ENCODE measurements at places on chromosomes 7 and 10.
A peak's percentile ranks its signal among the peaks of the same experiment; 100 is the strongest.

GRCh38 chr7:134639061-134639460, 7.6 kb upstream of the BPGM start:
- DNase-seq = no peak

- DNase-seq = peak; percentile 26
These were observed 20.7 kb downstream of the PDIA4 start for GRCh38 chr7:149007611-149008010.

GRCh38 chr7:43692582-43693373, 36.5 kb downstream of the COA1 start:
- DNase-seq = no peak

GRCh38 chr7:112080441-112080840, 125.8 kb downstream of the DOCK4 start:
- peak; percentile 94 for DNase-seq

DNA sequence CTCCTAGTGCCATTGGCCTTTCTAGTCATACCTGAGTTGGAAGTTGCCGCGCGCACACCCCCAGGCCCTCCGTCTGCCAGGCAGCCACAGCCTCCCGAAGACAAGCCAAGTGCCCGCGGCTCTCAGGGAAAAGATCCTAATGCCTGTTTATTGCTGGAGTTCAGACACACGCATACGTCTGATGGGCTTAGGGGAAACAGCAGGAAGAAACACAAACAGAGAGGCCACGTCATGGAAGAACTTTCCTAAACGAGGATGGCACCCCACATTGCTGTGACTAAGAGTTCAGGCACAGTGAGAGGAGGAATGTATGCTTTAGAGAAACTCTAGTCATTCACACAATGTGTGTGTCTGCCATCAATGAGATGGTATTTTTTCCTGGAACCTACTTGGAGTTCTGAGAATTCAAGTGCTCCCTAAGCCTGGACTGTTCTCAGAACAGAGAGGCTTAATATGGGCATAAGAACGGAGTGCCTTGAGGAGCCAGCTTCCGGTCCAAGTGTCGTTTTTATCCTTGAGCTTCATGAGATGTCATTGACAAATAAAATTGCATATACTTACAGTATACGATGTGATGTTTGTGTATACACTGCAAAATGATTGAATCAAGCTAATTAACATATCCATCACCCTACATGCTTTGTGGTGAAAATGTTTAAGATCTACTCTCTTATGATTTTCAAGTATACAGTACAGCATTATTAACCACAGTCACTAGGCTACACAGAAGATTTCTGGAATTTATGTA, 11.6 kb upstream of the RBP3 start:
- peak; percentile 86 for DNase-seq

DNA sequence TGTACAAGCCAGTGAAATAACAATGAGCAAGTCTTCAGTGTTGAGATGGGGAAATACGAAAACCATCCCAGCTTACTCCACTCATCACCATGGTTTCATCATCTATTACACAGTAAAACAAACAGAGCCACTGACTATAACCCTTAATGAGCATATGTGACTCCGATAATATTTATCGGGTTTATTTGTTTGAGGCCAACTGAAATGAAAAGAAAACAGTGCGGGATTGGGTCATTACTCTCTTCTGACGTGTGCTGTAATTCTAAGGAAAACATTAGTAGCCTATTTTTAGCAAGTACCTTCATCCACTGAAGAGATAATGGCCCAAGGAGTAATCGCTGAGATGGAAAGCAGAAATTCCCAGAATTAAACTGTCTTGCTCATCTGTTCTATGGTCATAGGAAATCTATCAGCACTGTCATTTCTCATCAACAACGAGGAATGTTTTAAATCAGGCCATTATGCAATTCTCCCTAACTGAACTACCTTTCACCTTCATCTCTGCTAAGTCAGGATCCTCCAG, 716.5 kb downstream of the INHBA start:
- DNase-seq = peak; percentile 95

DNA sequence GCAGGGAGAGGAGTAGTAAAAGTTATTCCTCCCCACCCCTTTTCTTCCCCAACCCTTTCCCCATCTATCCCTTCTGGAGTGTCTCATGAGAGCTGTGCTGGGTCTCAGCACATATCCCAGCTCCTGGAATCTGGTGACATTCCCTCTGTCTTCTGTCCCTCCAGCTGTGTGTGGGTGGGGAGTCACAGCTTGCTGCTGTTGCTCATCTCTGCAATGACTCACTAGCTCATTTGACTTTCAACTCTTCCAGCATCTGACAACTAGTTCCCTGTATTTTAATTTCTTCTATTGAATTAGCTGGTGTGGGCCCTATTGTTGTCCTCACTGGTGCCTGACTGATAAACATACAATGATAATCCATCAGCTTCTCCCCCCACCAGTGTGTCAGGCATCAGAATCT, 198.9 kb upstream of the AUTS2 start:
- peak; percentile 13 for DNase-seq

GRCh38 chr7:90777465-90777864, 181.3 kb downstream of the CDK14 start:
- DNase-seq = no peak

DNA sequence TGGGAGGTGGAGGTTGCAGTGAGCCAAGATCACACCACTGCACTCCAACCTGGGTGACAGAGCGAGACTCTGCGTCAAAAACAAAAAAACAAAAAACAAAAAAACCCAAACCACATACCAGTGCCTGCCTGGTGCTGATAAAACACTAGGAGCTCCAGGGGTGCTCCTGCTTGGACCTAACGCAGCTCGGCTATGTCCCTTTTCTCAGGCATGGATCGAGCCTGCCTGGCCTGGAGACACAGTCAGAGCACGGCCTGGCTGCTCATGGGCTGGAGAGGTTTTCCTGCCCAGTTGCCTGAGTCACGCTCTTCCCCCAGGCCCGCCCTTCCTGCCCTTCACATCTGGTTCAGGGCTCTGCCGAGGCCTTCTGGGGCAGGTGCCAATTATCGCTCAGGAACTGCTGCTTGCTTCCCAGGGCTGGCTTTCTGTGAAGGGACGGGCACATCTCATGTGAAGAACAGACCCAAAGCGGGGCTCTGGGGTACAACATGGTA, 12.6 kb upstream of the NPFFR1 start:
- peak; percentile 81 for DNase-seq

GRCh38 chr10:90842725-90843124, 15.1 kb downstream of the HTR7 start:
- no peak for DNase-seq

- DNase-seq = no peak
These were observed 197.3 kb downstream of the ETV1 start for GRCh38 chr7:13792208-13792607.

GRCh38 chr10:85925201-85925750, 441.3 kb downstream of the GRID1 start:
- no peak for DNase-seq

DNA sequence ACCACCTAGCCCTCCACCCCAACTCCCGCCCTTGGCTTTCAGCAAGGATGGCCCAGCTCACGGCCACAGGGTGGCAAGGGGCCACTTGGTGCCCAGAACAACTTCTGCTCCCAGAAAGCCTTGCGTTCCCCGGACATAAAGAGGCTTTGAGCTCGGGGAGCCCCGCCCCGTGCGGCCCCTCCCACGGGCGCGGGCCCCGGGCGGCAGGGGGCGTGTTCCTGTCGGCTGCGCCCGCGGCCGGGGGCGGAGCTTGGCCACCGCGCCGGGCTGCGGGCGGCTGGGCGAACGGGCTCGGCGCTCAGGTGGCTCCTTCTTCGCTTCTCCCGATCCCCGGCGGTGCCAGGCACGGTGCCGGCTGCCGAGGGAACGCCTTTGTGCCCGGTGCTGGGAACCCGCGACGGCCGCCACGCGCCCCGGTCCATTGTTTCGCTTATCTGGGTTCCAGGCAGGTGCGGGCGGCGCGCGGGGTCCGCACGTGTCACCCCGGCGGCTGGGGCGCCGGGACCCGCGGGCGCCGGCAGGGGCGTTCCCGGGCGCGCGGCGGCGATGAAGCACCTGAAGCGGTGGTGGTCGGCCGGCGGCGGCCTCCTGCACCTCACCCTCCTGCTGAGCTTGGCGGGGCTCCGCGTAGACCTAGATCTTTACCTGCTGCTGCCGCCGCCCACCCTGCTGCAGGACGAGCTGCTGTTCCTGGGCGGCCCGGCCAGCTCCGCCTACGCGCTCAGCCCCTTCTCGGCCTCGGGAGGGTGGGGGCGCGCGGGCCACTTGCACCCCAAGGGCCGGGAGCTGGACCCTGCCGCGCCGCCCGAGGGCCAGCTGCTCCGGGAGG, at the start of gene NFE2L3:
TSS of gene NFE2L3 (plus strand) at position 246 of the 829 bp plus-strand sequence. CDS start at position 547, 301 bp downstream.
- DNase-seq = peak; percentile 77

- no peak for DNase-seq
These were observed 53.8 kb downstream of the RBM17 start for GRCh38 chr10:6142644-6143043.

- no peak for DNase-seq
These were observed 283.8 kb downstream of the GATA3 start for GRCh38 chr10:8338177-8338766.

DNA sequence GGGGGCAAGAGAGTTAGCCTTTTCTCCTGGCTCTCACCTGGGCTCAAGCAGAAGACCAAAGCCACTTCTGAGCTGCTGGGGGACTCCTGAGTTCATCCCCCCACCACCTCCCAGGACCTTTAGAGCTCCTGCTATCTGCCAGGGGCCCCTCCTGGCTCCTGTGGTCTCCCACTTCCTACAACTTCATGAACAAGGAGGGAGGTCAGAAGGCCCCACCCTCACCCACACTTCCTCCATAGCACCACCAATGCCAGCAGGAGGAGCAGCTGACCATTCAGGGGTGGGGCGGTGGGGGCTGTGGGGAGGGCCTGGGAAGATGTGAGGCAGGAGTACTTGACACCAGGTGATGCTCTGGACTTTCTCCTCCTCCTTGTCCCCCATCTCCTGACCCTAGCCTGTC, 32.6 kb upstream of the ADCYAP1R1 start:
- DNase-seq = no peak

GRCh38 chr7:47335557-47336471, 246.1 kb downstream of the TNS3 start:
- DNase-seq = peak; percentile 42

DNA sequence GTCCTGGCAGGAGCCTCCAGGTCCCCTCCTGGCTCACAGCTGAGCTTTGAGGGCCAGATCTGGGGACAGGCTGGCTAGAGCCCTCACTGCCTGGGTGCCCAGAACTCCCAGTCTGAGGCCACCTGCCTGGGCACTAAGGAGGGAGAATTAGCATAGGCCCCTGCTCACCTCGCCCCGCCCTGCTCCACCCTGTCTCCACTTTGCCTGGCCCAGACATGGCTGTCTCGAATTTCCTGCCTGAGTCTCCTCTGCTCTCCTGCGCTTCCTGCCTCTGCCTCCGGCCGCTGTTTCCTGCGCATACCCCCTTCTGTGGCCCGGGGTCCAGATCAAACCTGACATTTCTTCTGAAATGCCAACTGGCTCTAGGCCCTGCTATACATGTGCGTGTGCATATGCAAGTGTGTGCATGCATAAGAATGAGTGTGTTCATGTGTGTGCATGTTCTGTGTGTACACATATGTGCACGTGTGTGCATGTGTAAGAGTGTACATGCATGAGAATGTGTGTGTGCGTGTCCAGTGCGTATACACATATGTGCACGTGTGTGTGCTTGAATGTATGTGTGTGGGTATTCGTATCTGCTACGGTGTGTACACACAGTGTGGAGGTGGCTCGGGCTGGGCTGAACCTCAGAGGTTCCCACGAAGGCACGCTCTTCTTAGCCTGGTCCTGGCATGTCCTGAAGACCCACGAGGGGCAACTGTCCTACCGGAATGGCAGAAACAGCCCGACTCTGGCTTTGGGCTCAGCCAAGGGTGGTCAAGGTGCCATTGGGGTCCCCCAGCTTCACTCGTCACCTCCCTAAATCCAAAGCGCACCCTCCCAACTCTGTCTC, 64.9 kb downstream of the MYL10 start:
- DNase-seq = no peak

GRCh38 chr7:135204341-135204749, 7.0 kb downstream of the WDR91 start:
- peak; percentile 84 for DNase-seq
